ENCODE measurements at places on chromosomes 11 and 22.

GRCh38 chr22:42720263-42721044, at the start of gene A4GALT:
Gene A4GALT (minus strand): TSS chr22:42720870. CDS start chr22:42693951, 26,919 bp downstream.
- DNase-seq, result no peak

DNA sequence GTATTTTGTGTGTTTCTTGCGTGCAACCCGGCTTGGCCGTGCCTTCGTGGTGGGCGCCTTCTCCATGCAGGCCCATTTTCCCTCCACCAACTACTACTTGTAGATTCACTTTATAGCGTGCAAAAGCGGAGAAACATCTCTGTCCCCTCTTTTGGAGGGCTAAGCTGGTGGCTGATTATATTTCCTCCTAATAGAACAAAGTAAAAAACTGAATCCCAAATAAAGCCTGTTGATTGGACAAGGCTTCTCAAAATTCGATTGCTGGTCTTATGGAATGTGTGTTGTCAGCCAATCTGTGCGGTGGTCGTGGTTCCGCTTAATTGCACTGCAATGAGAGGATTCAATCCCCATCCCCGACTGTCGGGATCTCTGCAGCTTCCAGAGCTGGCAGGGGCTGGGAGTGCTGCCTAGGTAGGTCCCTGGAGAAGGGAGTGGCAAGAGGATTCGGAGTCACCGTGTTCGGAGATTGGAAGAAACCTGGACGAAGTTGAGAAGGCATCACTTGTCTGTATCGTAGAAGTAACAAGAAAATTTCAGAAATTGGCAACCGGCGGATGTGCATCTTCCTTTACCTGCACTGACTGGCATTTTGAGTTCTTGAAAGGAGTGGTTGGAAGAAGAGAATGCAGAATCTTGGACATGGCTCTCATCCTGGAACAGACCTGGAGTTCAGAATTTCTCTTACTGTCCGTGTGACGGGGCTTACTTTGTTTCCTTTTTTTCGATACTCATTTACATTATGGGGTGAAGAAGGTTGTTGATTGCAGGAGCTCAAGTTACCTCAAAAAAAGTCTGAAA, 1.1 kb downstream of the HMGXB4 start:
- no peak for DNase-seq

GRCh38 chr11:42958635-42959034, 353.2 kb upstream of the API5 start:
- DNase-seq, result no peak

- DNase-seq, result no peak
Measured at GRCh38 chr11:37504921-37505320, 906.9 kb upstream of the RAG2 start.

GRCh38 chr11:120375076-120375475, 38.9 kb downstream of the ARHGEF12 start:
- DNase-seq, result no peak

- no peak for DNase-seq
Measured at GRCh38 chr11:12184699-12185098, 74.3 kb downstream of the MICAL2 start.

DNA sequence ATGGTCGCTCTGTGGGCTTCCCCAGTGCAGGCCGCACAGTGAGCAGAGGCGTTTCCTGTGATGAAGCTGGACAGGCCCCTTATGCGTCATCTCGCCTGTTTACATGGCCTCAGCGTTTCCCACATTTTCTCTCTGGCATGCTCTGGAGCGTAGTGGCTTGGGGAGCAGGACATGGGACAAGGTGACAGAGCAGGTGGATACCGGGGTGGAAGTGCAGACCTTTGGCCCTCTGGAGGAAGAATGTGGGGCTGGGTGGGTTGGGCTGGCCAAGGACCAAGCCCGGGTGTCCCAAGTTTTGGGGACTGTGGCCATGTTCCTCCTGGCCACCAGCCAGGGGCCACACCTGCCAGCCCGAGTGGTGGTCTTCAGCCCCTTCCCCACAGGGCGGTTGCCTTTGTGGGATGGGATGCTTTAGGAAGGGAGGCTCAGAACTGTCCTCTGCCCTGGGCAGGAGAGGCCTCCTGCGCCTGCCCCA, 446.6 kb downstream of the TBC1D22A start:
- DNase-seq, result no peak

- DNase-seq, result no peak
Measured at GRCh38 chr11:17406082-17406817, 17.8 kb upstream of the KCNJ11 start.

DNA sequence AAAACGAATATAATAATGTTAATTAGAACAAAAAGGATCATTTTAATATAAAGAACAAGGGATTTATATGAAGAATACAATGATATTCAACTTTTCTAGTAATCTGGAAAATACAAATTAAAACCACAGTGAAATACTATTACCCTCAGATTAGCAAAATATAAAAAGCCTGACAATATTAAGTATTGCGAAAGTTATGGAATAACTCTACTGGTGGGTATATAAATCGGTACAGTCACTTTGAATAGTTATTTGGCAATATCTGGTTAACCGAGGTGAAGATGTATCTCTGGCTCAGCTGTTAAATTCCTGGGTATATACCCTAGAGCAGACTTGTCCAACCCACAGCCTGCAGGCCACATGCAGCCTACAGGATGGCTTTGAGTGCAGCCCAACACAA, 118.8 kb downstream of the ATM start:
- DNase-seq, result no peak

GRCh38 chr11:128227466-128227865, 359.9 kb downstream of the ETS1 start:
- no peak for DNase-seq

DNA sequence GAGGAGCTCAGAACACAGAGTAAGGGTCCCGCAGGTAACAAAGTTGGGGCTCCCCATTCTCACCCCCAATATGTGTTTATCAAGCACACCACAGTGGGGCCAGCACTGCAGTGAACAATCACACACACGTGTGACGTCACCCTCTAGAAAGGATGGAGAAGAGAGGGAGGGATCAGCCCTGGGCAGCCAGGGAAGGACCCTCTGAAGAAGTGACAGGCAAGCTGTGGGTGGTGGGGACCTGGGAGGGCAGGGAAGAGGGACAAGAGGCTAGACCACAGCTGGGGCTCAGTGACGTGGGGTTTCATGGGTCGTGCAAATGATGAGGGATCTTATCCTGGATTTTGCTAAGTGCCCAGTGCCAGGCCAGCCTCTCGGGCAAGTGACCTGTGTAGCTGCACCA, 28.7 kb upstream of the MYEOV start:
- DNase-seq, result no peak

DNA sequence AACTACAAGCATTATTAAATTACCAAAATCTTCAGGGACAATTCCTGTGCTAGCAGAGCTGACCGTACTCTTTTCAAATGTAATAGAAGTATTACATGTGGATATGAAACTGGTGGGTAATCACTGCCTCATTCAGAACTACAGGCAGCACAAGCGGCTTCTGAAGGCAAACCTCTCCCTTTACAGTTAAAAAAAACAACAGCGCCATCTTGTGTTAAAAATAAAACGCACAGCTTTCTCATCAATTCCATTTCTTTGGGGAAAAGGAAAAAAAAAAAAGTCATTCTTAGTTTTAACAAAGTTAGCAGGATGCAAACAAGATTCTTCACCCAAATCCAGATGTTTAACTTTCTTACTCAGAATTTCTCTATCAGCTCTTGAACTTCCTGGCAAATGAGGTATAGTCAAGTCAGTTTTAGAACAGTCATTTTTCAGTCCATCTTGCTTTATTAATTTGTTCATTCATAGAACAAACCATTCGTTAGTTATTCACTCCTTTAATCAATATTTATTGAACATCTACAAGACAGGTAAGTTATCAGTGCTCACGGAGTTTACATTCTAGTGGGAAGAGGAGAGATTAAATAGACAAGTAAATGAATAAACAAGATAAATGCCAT, 331.8 kb upstream of the MPPED2 start:
- DNase-seq, result peak; percentile 11

DNA sequence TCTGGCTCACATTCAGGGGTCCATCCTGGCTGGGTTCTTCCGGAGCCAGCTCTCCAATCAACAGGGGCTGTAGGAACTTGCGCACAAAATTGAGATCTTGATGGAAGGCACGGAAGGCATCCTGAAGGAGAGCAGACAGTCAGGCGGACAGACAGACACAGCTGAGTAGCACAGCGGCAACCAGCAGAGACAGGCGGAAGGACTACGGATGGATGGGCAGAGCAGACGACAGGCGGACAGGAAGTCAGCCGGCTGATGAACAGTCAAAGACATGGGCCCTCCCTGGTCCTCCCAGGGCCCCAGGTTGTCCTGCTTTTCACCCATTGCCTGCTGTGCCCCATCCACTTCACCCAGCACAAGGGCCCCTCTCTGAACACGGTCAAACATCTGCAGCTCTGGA, 11.3 kb downstream of the FADS3 start:
- no peak for DNase-seq

- DNase-seq, result no peak
Measured at GRCh38 chr22:35349704-35350538, 31.0 kb upstream of the HMOX1 start.

DNA sequence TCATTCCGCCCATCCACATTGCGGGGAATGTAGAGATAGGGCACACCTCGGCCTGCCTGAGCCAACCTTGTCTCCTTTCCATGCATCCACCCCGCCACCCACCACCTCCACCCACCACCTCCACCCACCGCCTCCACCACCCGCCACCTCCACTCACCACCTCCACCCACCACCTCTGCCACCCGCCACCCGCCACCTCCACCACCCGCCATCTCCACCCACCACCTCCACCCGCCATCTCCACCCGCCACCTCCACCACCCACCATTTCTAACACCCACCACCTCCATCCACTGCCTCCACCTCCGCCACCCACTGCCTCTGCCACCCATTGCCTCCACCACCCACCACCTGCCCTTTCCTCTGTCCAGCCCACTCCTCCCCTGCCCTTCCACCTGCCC, 78.4 kb downstream of the IGLL1 start:
- DNase-seq, result no peak

GRCh38 chr11:76599041-76600013, 71.2 kb downstream of the LRRC32 start:
- DNase-seq, result no peak

DNA sequence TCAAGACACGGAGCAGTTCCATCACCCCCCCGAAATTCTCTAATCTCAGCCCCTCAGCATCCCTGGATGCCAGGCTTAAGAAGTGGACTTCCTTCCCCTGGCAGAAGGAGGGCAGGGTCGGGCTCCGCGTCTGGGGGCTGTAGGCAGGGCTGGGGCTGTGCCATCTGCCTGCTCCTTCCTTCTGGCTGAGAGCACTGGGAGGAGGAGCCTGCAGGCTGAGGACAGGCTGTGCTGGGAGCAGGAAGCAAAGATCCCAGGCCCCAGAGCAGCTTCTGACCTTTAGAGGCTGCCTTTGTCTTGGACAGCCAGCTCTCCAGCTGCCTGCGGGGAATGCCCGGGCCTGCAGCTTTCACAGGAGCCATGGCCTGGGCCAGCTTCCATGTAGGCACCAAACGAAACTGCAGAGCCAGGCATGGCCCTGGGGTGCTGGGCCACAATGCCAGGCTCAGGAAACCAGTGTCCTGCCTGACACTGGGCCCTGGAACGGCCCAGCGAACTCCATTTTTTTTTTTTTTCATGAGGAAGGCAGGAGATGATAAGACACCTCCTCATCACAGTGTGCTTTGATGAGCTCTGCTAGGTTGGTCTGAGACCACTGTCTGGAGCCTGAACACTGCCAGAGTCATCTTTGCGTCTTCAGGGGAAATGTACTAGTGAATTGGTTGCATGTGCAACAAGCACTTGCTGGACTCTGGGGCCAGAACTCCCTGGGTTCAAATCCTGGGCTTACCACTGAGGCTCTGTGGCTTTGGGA, 67.9 kb downstream of the MCM5 start:
- DNase-seq, result no peak

DNA sequence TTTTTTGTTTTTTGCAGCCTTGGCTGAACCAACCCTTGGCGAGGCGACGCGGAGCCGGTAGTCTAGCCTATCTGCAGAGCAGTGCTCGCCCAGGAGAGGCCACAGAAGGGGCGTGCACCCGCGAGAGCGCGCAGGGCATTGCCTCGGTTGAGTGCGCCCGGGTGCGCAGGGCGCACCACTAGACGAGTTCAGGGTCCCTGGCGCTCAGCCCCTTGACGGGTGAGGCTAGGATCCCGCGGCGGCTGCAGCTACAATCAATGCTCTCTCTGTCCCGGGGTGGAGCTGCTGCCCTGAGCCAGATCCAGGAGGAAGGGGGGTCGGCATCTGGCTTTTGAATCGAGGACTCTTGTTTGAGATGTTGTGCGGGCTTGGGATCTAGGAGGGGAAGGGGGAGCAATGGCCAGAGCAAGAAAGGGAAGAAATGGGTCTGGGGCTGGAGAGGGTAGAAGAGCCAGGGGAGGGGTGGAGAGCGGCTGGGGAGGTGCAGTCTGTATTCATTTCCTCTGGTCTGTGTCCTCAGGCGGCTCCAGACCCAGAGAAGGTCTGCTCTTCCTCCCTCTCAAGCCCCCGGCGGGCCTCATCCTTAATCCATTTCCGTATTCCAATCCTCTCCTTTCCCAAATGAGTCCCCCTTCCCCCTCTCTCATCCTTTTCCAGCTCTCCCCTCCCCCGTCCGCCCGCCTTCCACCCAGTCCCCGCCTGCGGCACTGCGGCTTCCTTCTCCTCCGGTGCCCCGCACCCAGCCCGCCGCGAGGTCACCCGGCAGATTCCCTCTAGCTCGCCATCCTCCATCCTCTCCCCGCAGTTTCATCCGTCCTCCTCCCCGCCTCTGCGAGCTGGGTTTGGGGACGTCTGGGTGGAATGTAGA, 797 bp downstream of the THY1 start:
- DNase-seq, result no peak

DNA sequence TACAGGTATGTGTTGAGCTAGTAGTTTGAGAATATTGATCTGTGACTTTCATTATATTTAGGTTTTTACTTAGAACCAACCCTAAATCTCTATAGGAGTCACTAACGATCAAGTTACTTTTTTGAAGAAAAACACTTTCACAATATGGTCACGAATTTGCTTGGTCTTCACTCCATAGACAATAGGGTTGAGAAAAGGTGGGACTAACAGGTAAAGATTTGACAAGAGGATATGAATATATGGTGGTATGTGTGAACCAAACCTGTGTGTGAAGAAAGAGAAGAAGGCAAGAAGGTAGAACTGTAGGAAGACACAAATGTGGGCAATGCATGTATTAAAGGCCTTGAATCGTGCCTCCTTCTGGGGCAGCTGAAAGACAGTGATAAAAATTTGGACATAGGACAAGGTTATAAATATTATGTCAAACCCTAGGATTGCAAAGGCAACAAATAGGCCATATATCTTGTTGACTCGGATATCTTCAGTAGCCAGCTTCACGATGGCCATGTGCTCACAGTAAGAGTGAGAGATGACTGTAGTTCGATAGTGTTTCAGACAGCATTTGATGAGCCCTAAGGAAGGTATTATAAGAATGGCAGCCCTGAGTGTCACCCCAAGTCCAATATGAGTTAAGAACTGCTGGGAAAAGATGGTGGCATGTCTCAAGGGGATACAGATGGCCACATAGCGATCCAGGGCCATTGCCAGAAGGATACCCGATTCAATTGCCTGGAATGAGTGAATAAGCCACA, 6.4 kb downstream of the OR52A5 start:
- DNase-seq, result no peak

DNA sequence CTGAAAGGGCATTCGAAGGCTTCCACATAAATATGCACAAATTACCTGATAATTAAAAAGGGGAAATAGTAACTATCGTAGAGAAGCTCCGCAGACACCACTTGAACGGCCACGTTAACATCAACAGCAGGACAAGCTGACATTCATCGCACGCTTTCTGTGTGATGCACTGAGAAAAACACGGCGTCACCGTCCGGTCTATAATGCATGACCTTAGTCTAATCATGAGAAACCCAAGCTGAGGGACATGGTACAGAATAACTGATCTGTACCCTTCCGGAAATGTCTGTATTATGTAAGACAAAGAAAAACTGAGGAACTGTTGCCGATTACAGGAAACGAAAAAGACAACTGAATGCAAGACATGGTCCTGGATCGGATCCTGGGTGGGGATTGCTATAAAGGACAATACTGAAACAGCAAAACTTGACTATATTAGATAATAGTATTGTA, 678 bp upstream of the RANGAP1 start:
- peak; percentile 49 for DNase-seq

Measured in CD4-positive, alpha-beta T cell treated with Interleukin-15 for 4 hours (primary cell).